EH (cell line): ENCODE measurements at places on chromosomes 6 and 20.
A peak's percentile ranks its signal among the peaks of the same experiment; 100 is the strongest.

DNA sequence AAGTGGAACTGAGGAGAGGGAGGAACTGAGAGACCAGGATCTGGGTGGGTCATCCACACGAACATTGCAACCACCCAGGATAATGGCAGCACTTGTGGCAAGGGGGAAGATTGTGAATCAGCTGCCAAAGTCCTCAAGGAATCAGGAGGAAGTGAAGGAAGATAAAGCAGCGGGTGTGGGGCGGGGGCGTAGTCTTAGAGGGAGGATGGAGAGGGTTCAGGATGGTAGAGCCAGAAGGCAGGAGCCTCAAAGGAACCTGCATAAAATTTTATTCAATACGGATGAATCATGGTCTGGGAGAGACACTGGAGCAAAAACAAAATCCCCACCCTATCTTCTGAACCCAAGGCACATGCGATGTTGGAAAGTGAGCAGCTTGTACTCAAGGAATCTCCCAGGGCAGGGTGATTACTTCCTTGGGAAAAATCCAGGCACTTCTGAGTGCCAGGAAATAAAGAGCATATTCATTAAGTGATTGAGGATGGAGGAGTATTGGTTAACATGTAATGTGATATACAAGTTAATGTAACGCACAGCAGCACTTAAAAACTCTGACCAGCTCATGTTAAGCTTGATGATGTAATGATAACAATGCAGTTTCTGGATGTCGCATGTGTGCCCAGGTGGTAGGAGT lies 82.0 kb upstream of the B3GAT2 start:
- DNase-seq: no peak

DNA sequence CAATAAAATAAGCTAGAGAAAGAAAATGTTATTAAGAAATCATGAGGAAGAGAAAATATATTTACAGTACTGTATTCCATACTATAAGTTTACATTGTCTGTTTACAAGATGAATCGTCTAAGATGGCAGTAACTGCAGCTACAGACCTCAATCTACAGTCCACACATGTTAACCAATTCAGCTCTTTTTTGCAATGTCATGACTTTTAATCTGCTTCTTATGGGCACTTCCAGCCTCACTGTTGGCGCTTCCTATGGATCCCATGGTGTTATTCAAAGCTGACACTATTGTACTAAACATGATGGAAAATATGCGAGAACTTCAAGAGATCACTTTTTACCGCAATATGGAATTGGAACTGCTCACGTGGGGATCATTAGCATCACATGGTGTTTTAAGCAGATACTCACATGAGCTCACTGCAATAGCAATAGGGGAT lies 451.5 kb upstream of the CITED2 start:
- no peak for DNase-seq

- DNase-seq: no peak
Observed at GRCh38 chr6:22848121-22848520, 278.8 kb downstream of the HDGFL1 start.

GRCh38 chr6:42199106-42199981 lies 4.6 kb upstream of the GUCA1B start:
- DNase-seq: peak; percentile 83

DNA sequence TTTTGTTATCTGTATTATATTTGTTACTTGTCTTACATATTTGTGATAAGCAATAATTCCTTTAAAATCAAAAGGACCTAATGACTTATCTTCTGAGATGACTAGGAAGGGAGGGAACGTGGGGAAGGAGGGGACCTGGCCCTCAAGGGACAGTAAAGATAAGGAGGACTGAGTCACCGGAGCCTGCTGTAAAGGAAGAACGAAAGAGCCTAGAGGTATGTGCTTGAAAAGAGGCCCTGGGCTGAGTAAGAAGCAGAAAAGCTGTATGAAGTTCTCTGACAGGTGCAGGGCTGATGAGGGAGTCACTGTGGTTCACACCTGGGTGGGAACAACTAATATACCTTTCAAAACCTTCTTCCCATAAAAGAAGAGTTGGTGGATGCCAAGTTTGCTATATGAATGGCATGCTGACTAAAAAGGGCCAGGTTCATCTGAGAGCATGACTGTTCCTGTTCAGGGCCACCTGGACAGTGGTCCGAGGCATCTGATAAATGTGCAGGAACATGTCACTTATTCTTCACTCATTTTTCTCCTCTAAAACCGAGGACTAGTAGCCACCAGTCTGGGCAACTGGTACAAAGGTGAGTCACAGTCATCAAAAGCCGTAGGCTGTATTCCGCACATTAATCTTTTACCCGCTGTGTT lies 111.3 kb downstream of the TNFAIP3 start:
- peak; percentile 28 for DNase-seq

- DNase-seq: no peak
Observed at GRCh38 chr20:11305406-11305805, 612.3 kb upstream of the BTBD3 start.

- peak; percentile 71 for DNase-seq
Observed at GRCh38 chr20:17822039-17822438, 122.3 kb downstream of the BANF2 start.

GRCh38 chr20:370977-371754 lies 9.4 kb upstream of the TRIB3 start:
- no peak for DNase-seq

- no peak for DNase-seq
Observed at GRCh38 chr6:12717356-12717755, 789 bp downstream of the PHACTR1 start.

GRCh38 chr20:63714858-63715257 lies 7.0 kb downstream of the ZGPAT start:
- no peak for DNase-seq

DNA sequence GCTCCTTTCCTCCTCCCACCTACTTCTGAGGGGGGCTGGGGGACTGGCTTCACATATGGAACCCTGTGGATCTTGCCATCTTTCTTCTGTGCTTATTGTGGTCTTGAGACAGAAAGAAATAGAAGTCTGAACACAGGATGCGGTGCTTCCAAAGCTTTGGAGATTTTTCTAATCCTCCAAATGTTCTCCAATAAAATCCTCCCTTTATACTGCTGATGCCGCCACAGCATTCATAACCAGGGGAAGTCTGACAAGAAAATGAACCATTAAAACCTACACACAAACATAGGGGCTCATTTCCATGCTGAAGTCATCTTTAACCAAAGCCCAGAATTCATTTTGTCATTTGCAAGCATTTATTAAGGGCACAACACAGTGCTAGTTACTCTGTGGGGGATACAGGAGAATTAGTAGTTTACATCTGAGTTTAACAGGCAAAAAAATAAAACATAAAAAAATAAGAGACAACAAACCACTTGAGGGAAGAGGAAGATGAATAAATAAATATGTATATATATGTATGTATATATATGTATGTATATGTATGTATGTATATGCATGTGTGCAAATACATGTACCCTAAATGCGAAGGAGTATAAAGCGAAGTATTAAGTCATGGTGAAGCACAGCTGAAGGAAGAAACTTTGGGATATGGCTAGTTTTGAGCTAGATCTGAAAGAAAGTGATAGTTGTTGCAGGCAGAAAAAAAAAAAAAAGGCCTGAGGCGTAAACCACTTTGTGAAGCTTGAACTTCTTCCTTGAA lies 5.9 kb upstream of the PTPRK start:
- no peak for DNase-seq

GRCh38 chr6:63807056-63807455 lies 171.5 kb downstream of the PHF3 start:
- peak; percentile 5 for DNase-seq

DNA sequence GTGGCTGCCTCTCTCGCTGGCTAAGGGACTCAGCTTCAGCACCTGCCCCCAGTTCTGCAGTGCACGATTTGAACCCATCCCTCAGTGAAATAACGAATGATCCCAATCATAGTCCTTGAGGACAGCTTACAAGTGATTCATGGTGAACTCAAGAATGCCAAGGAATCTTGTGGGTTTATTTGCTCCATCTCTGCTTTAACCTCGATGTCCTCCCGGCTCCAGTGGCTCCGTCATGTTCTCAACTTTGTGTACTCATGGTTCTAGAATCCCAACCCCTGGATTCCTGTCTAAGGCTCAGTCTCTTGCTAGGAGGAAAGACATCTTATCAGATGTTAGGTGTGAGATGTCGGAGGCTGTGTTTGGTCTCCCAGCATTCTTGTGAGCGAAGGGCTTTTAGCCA lies 29.0 kb upstream of the GTSF1L start:
- DNase-seq: peak; percentile 95

- peak; percentile 27 for DNase-seq
Observed at GRCh38 chr6:35417979-35418661, 34.0 kb upstream of the FANCE start.

DNA sequence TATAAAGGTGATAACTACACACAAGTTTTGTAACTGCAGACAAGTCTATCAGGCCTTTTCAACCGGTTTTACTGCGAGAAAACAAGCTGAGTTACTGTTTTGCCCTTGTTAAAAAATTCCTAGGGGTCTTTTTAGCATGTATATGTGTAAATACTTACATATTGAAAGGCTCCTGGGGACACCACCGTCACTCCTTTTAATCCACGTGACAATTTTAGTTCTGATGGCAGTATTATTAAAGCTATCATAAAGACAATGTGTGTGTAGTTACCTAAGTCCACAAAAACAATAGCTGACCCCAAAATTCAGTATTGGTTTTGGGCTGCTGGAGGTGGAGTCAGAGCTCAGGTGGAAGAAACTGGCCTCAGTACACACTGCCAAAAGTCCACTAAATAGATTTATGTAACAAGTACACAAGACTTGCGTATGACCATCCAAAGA lies 41.3 kb upstream of the HFE start:
- no peak for DNase-seq

GRCh38 chr20:57335392-57335791 lies 5.8 kb downstream of the SPO11 start:
- peak; percentile 16 for DNase-seq

GRCh38 chr6:120157873-120158272 lies 808.3 kb upstream of the MAN1A1 start:
- no peak for DNase-seq

- no peak for DNase-seq
Observed at GRCh38 chr6:128493877-128494276, 26.5 kb downstream of the PTPRK start.
